ENCODE measurements at places on chromosomes 5 and 9. TPM values are rescaled to one million over a fixed set of nuclear protein-coding genes. Genes with fewer than 3 reads are reported as not detected.

Gene NME5
- 8.3 TPM for total RNA-seq

Gene SPATA6L
- 1.3 TPM for total RNA-seq

Gene LPCAT1
- total RNA-seq = 50.6 TPM

GRCh38 chr5:1151316-1151715 lies 39.5 kb upstream of the SLC12A7 start:
- DNase-seq = no peak

Gene IFNA2
- total RNA-seq = not detected

DNA sequence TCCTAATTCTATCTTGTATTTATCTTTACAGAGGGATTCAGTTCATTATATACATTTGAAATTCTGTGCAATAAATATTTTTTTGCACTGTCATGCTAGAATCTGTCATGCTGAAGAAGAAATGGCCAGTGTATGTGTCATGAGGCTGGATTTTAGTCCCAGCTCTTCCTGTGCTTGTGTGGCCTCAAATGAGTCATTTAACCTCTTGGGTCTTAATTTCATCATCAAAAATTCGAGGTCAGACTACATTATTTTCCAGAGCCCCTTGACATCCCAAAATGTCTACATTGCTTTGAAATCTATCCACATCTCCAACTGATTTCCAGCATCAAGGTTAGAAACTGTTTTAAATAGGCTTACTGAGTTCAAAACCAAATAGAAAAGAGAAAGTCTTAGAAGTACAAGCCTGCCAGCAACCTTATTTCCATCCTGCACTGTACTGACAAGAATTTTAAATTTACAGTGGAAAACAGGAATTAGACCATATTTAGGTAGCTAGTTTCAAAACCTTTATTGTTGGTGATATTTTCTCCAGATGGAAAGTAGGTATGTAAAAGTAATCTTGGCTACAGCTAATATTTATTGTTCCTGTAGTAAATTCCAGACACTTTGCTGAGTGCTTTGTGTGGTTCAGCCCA lies 96.7 kb upstream of the MAMDC2 start:
- peak; percentile 52 for DNase-seq

Gene ZNF483
- 4.2 TPM for total RNA-seq

Gene BARHL1
- total RNA-seq = not detected

Gene NAIF1
- 11.9 TPM for total RNA-seq

DNA sequence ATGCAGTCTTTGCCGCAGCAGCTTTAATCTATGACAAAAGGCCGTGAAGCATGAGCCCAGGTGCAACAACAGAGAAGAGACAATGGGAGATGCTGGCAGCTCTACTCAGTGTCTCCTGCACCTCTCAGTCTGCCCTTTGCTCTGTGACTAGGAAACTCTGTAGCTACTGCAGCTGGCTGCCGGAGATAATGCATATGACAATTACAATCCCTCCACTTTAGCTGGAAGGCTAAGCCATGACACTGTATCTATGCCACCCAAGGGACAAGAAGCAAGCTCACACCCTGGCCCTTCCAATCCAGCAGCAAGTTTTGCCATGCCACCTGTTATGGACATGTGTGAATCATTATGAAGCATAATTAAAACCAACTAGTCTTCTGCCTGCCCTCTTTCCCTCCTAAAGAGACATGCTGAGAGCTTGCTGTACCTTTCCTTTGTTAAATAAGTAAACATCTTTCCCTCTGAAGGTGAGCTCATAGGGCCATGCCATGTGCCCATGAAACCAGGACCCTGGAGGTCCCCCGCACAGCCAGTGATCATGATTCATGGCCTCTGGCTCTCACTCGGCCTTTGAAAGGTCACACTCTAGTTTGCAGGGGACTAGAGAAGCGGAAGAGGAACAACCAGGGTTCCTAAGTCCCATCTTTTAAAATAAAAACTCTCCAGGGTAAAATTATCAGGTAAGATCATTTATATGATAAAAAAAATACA lies 219.4 kb downstream of the SPOCK1 start:
- no peak for DNase-seq

- DNase-seq = no peak
Observed at GRCh38 chr5:178530526-178530925, 59.7 kb downstream of the COL23A1 start.

DNA sequence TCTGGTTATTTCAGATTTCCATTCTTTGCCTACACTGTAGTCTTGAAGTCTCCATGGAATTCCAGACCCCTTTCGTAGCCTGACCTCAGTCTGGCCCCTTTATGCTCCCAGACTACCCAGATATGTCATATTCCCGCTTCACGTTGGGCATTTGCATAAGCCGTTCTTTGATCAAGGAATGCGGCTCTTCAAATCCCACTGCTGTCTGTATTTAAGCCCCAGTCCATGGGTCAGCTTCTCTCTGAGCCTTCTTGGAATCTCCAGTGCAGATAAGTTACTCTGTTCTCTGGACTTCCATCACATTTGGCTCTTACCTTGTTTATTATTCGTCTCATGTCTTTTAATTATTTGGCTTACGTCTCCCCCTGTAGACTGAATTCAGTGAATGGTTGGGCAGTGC lies 97.4 kb downstream of the PARP8 start:
- no peak for DNase-seq

DNA sequence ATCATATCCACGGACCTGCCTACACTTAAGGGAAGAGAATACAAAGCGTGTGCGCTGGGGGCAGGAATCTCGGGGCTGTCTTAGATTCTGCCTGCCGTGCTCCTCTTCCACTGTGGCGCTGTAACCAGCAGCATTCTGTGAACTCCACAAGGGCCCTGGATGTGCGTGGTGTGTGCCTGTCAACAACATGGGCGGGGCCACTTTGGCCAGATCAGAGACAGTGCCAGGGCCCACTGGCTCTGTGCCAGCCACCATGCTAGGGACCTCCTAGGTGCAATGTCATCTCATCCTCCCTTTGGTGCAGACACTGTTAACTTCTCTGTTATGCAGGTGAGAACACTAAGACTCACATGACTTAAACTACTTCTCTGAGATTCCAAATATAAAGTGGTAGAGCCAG lies 113.7 kb downstream of the COL23A1 start:
- DNase-seq = no peak

Measured in SK-MEL-5 (cell line).